ENCODE measurements at places on chromosomes 3 and 15.

DNA sequence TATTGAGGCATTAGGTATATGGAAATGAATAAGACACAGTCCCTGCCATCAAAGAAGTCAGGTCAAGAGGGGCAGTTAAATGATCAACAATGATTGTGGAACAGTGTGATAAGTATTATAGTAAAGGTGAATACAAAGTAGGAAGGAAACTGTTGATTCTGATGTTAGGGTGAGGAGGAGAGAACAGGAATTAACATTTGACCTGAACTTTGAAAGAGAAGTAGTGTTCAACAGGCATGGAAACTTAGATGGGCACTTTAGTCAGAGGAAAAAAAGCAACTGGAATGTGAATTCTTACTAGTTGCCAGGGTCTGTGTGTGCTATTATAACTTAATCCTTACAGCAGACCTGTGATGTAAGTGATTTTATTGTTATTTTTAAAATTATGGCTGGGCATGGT, 17.6 kb downstream of the HACD3 start:
- ATAC-seq: no peak

GRCh38 chr15:70259640-70260508, 162.2 kb upstream of the TLE3 start:
- ATAC-seq: no peak

DNA sequence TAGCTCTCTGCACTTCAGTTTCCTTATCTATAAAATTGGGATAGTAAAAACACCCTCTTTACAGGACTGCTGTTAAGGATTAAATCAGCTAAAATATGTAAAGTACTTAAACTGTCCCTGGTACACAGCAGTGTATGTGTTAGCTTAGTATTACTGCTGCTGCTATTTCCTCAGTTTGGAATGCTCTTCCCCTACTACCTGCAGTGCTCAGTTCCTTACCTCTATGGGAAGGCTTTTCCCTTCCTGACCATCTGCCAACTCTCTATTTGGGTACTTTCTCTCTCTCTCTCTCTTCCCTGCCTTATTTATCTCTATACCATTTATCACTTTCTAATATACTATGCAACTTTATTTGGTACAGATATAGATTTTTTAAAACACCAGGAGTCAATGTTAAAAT, 26.5 kb downstream of the KPNA4 start:
- no peak for ATAC-seq

DNA sequence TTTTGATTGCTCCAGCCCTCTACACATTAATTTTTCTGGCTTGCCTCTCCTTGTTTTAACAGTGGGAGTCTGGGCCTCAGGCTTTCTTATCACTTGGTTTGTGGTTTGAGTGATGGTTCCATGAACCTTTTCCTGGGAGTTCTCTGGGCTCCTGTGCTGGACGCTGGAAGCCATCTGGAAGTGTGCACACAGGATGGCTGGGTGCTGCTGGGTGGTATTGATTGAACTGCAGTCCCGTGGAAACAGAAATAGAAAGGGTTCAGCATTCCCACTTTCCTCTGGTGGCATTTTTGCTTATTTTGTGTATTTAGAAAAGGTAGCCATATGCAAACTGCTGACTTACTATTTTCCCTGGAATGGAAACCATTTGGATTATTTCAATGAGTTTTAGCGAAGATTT, 25.6 kb downstream of the MITF start:
- no peak for ATAC-seq

DNA sequence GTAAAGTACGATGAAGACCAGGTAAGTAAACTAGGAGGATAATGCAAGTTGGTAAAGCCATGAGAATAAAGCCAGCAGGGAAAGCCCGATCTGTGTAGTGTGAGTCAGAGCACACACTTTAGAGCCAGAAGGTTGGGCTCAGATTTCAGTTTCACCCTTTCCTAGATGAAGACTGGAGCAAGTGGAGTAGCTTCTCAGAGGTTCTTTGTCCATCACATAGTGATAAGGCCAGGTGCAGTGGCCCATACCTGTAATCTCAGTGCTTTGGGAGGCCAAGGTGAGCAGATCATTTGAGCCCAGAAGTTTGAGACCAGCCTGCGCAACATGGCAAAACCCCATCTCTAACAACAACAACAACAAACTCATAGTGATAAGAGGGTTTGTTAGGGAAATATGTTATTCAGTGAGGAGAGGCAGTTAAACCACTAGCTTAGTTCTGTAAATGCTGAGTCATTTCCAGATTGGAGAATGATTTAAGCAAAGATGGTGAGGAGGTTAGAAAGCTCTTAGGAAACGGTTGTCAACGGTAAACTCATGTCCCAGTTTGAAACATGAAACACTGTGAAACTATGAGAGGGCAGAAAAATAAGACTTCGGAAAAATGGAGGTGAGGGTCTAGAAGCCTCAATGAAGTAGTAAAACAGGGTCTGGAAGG, 39.0 kb downstream of the IL12A start:
- ATAC-seq: no peak

DNA sequence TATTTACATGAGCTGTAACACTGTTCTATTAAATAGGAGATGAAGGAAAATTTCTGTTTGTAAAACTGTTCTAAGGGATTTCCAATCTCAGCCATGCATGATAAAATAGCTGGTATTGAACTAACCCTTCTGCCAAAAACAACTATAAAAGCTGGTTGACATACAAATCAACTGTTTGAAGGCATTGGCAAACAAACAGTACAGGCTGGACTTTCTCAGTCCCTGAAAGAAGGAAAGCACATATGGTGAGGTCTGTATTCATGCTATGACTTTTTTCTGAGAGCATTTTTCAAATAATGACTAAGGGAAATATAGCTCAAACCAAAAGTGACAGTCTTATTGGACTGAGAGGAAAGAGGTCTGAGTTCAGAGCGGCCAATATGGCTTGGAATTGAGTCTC, 117.0 kb upstream of the CCDC54 start:
- ATAC-seq: no peak

GRCh38 chr3:186782542-186783057, 777 bp upstream of the EIF4A2 start:
- peak; percentile 8 for ATAC-seq

DNA sequence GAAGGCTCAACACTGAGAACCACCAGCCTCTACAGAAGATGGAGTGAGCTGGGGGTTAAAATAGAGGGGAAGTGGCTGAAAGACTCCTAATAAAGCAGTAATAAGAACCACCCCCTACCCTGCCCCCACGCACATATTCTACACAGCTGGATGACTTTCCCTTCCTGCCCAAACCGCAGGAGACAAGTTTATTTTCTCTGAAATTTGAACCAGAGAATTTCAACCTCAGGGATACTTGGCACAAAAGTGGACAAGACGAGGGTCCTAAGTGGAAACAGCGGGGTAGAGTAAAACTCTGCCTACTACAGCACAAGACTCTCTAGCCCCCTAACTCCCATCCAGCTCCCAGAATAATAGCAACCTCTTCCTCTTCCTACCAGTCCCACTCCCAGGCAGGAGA, 28.4 kb downstream of the USF3 start:
- no peak for ATAC-seq

- ATAC-seq: no peak
These were observed 29.8 kb downstream of the DUOX2 start for GRCh38 chr15:45084163-45084562.

- ATAC-seq: no peak
These were observed 70.0 kb upstream of the SKOR1 start for GRCh38 chr15:67755264-67755663.

DNA sequence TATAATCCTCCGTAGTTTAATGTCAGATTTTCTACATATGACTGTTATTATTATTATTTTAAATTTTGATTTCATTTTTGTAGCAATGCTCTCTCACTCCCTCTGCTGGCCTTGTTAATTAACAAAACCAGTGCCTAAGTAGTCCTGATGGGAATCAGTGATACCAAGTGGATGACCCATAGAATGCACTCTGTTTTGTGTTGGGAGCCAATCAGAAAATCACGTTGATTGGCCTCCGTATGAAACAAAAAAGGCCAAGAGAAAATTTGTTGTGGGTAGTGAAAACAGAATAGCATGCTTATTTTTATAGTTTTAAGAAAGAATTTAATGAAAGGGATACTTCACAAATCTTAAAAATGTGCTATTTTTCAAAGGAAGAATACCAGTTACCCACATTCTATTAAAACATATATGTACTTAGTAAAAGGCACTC, 34.4 kb upstream of the MEIS2 start:
- no peak for ATAC-seq

DNA sequence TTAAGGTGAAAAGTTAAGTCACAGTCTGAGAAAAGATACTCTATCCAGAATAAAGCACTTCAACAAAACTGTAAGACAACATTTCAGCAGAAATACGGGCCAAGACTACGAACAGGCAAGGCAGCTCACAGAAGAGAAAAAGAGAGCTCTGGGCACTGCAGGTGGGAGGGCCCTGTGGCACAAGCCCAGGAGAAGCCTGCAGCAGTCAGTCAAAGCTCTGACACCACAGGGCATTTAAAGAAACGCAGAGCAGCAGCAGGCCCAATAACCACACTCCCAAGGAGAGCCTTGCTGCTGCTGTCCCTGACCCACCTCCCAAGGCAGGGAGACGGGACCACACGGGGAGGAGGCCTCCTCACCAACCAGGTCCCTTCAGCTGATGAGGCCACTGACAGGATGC, 19.2 kb downstream of the CHSY1 start:
- ATAC-seq: no peak

GRCh38 chr3:68059628-68060152, 405.3 kb upstream of the SUCLG2 start:
- ATAC-seq: no peak

DNA sequence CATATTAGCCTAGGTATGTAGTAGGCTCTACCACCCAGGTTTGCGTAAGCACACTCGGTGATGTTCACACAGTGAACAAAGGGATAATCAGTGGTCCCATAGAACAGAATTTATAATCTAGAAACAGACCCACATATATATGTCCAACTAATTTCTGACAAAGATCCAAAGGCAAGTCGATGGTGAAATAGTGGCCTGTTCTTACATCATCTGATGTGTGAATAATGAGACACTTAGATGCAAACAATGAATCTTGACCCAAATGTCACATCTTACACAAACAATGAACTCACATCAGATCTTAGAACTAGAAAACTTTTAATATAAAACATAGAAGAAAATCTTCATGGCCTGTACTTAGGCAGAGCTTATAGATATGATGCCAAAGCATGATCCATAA, 17.6 kb upstream of the TM2D3 start:
- ATAC-seq: no peak

DNA sequence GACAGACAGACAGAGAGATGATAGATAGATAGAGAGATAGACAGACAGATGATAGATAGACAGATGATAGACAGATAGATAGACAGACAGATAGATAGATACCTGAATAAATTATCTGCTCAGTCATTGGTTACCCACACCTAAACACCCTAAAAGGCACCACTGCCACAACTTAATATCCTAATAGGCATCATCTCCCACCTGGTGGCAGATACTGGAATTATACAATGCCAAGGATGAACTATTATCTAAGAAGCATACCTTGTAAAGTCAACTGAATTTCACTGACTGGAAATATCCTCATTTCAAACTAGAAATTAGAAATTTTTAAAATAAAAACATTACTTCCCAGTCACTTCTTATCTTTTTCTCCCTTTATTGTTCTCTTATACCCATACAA, 19.4 kb upstream of the ATP8B4 start:
- ATAC-seq: no peak

GRCh38 chr3:13115991-13116390, 42.8 kb upstream of the IQSEC1 start:
- no peak for ATAC-seq

DNA sequence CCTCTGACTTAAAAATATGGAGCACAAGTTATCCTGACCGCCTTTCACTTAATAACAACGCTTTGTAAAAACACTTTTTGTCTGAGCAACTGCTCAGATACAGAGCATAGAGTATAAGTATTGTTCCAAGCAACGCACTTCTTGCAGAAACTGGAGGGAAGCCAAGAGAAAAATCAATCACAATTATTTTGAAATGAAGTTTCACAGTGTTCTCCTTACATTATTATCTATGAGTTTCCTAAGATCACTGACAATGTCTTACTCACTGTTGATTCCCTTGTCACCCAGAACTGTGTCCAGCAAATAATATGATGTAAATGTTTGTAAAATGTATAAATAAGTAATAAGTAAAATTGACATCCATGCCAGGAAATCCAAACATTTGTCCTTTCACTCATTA, 184.6 kb upstream of the GPR149 start:
- ATAC-seq: no peak

GRCh38 chr15:68582236-68582635, 3.4 kb downstream of the CORO2B start:
- no peak for ATAC-seq

- no peak for ATAC-seq
These were observed 645.8 kb upstream of the NR2F2 start for GRCh38 chr15:95684693-95685115.

DNA sequence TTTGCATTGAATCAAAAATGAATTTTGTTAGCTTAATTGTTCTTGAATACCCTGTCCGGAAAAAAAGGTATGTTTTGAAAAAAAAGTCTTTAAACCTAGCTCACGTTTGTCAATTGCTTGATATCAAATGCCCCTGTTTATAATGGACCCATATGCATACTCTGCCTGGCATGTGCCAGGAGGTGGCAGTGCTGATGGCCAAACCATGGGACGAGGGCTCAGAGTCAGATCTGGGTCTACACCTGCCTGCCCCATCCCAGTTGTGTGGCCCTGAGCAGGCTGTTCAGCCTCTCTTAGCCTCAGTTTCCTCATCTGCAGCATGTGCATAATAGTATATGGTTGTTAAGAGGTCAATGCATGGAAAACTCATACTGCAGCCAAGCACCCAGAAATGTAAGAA, 38.8 kb downstream of the PRKCD start:
- no peak for ATAC-seq

GRCh38 chr3:44509393-44509921, 32.0 kb upstream of the ZNF445 start:
- no peak for ATAC-seq

DNA sequence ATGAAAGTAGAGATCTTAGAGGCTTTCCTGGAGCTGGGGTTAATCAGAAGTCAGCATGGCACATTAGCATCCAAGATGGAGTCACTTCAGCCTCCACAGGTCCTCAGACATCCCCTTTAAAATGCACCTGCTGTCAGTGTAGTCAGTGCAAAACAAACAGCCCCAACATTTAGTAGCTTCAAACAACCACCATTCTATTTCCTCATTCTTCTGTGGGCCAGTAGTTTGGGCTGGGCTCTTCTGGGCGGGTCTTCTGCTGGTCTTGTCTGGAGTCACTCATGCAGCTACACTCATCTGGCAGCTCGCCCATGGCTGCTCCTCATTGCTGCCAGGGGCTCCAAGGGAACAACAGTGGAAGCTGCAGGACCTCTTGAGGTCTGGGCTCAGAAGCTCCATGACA, 99.9 kb downstream of the TLE3 start:
- ATAC-seq: no peak

GRCh38 chr15:58081456-58081855, 15.9 kb upstream of the ALDH1A2 start:
- no peak for ATAC-seq

- no peak for ATAC-seq
These were observed 51.7 kb downstream of the WDR49 start for GRCh38 chr3:167602041-167602440.

- ATAC-seq: no peak
These were observed 74.8 kb downstream of the NSMCE3 start for GRCh38 chr15:29194866-29195265.

- no peak for ATAC-seq
These were observed 99.9 kb downstream of the SLCO3A1 start for GRCh38 chr15:91953432-91953831.

- ATAC-seq: no peak
These were observed 3.9 kb upstream of the FSIP1 start for GRCh38 chr15:39786447-39787056.

- no peak for ATAC-seq
These were observed 170.2 kb downstream of the SUCNR1 start for GRCh38 chr3:152043620-152044019.
